ENCODE measurements at places on chromosomes 1 and 21.

- no peaks in the 10 kb centered on the region for H3K36me3 ChIP-seq
- H3K27me3 ChIP-seq: no peaks in the 10 kb centered on the region
- no peaks in the 10 kb centered on the region for H3K4me1 ChIP-seq
- no peak overlapping the region for H3K4me3 ChIP-seq
Measured at GRCh38 chr1:45272913-45273371, 53.8 kb upstream of the HPDL start.

DNA sequence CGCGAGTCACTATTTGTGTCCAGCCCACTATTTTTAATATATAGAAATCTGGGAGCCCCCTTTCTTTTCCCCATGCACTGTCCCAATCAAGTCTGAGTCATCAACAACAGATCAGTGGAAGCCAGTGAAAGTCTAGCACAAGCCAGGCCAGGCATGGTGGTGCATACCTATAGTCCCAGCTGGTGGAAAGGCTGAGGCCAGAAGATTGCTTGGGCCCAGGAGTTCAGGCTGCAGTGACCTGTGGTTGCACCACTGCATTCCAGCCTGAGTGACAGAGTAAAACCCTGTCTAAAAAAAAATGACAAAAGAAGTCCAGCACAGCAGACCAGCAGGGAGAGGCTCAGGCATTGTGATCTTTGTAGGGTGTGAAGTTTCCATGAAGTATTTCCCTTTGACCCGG lies 9.0 kb upstream of the RPL5 start:
- DNase-seq: no peak
- H3K27me3 ChIP-seq: no peaks in the 10 kb centered on the region
- H3K36me3 ChIP-seq: no peaks in the 10 kb centered on the region
- peaks cover 3% of the 10 kb centered on the region for H3K4me1 ChIP-seq

- no peak overlapping the region for H3K4me3 ChIP-seq
- no peaks in the 10 kb centered on the region for H3K4me1 ChIP-seq
- no peak overlapping the region for H3K27ac ChIP-seq
- no peaks in the 10 kb centered on the region for H3K27me3 ChIP-seq
- no peak for DNase-seq
- H3K36me3 ChIP-seq: peaks cover 3% of the 10 kb centered on the region
Measured at GRCh38 chr1:244699741-244700140, 46.8 kb downstream of the DESI2 start.

- H3K27ac ChIP-seq: no peak overlapping the region
- H3K36me3 ChIP-seq: no peaks in the 10 kb centered on the region
- no peak for DNase-seq
- no peak overlapping the region for H3K4me3 ChIP-seq
Measured at GRCh38 chr1:100583827-100584226, 45.9 kb downstream of the GPR88 start.

DNA sequence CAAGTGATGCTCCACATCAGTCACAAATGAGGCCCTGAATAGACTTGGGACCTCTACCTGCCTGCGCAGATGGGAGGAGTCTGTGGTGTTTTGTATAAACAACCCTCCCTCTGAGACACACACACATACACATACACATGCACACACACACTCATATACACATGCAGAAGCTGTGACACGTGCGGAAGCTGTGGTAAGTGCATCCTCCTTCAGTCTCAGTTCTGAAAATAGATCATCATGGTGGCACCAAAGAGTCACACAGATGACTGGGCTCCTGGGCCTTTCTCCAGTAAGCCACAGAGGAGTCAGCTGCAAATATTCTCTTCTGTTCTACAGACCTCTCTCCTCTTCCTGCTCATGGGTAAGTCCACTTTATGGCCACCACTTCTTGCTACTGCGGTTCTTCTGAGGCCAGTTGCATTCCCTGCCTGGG lies at the start of gene LY9:
TSS of gene LY9 (plus strand) at position 224 of the 433 bp plus-strand sequence. CDS start at position 238, 14 bp downstream.
- no peaks in the 10 kb centered on the region for H3K4me1 ChIP-seq
- no peaks in the 10 kb centered on the region for H3K27me3 ChIP-seq
- H3K36me3 ChIP-seq: no peaks in the 10 kb centered on the region
- no peak within 1 kb of the TSS for H3K4me3 ChIP-seq
- no peak for DNase-seq

Measured in liver (tissue), 10 donors.